ENCODE measurements at places on chromosomes 16 and 17.

- no peak for DNase-seq
These were observed 28.9 kb upstream of the CMIP start for GRCh38 chr16:81415751-81416150.

DNA sequence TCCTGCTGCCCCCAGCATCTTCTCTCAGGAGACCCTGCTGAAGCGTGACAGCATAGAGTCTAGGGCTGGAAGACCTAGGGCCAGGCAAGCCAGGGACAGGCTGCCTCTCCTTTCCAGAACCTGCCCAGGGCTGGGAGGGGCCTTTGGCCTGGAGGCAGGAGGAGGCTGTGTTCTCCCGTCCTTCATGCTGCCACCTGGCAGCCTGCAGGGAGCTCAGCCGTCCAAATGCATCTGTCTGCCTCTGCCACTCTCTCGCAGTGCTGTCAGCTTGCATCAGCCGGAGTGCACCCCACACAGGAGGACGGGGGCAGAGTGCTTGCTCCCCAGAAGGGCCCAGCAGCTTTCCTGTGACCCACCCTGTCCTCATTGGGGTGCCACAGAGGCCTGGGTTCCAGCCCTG, 31.3 kb downstream of the ARHGAP23 start:
- no peak for DNase-seq

- no peak for DNase-seq
These were observed 2.0 kb upstream of the DEF8 start for GRCh38 chr16:89946515-89946914.

DNA sequence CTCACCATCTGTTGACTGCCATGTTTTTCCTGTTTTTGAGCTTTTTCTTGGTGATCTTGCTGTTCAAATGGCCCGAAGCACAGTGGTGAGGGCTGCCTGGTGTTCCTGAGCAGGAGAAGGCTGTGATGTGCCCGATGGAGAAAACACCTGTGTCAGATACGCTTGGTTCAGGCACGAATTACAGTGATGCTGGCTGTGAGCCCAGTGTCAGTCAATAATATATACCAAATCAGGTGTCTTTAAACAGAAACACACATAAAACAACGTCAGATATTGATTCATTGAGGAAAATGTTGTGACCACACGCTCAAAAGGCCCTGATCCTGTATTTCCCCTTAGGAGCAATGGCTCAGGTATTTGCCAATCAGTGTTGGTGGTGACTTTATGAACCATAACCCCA, 111.7 kb downstream of the SDR42E1 start:
- no peak for DNase-seq

DNA sequence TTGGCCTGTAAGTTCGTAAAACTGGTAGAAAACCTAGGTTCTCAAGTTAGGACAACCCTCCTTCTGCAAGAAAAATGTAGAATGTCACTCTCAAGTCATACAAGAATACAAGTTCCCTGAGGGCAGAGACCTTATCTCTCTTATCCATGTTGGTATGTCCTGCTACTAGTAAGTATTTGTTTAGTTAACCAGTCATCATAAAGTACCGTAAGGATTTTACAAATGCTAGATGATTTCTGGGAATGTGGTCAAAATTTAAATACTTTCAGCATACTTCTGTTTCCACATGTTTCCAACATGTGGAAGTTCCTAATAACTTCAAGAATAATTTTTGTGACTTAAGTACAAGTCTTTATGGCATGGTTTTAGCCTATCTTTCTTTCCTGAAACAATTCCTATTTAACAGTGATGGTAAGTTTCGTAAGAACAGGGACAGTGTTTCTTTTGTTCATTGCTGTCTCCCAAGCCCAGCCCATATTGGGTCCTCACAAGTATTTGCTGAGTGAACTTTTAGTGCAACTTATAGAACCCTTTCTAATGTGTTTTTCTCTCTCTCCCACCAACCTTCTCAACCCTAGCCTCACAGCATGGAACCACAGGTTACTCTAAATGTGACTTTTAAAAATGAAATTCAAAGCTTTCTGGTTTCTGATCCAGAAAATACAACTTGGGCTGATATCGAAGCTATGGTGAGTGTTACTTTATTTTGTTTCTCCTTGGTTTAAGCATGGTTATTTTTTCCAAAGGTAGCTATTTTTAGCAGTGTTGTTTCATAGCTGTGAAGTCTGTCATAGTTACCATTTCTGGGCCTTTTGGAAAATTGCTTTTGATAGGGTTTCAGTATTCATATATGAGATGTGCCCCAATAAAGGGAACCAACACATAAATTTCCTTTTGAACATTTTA, 4.5 kb downstream of the NBR1 start:
- DNase-seq: no peak

- DNase-seq: peak; percentile 21
These were observed 7.1 kb upstream of the GJC1 start for GRCh38 chr17:44837196-44837595.

DNA sequence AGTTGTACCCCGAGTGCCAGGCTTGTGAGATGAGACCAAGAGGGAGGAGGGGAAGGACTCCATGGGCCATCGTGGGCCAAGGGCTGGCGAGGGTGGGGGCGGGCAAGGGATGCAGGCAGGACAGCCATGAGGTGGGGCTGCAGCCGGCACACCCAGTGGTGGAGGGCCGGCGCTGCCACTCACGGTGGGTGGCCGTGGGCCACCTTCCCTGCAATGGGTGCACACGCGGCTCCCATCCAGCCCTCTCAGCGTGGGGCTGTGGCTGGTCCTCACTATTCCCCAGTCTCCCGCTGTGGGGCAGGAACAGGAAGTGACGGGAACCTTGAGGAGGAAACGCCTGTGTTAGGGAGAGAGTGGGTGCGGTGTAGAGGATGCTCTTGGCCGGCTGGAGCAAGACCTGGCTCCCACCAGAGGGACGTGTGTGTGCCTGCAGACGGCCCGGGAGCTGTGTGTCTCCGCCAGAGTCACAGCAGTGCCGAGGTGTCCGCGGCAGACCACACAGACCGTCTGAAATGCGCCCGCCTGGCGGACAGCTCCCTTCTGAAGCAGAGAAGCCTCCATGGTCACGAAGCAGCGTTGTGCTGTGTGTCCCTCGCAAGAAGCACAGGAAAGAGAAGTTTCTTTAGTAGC, 23.6 kb downstream of the CIBAR2 start:
- peak; percentile 24 for DNase-seq

DNA sequence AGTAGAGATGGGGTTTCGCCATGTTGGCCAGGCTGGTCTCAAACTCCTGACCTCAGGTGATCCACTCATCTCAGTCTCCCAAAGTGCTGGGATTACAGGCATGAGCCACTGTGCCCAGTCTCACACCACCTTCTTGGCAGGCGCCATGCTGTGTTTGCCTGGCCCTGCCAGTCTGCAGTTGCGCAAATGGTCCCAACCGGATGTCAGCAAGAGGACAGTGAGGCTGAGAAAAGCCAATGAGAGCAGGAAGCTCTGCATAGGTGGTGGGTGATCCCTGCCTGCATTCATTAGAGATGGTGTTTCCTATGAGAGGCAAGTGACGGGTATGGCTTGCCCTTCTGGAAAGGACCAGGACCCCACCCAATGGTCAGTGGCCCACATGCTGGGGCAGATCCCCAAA, 59.3 kb downstream of the PECAM1 start:
- DNase-seq: no peak

DNA sequence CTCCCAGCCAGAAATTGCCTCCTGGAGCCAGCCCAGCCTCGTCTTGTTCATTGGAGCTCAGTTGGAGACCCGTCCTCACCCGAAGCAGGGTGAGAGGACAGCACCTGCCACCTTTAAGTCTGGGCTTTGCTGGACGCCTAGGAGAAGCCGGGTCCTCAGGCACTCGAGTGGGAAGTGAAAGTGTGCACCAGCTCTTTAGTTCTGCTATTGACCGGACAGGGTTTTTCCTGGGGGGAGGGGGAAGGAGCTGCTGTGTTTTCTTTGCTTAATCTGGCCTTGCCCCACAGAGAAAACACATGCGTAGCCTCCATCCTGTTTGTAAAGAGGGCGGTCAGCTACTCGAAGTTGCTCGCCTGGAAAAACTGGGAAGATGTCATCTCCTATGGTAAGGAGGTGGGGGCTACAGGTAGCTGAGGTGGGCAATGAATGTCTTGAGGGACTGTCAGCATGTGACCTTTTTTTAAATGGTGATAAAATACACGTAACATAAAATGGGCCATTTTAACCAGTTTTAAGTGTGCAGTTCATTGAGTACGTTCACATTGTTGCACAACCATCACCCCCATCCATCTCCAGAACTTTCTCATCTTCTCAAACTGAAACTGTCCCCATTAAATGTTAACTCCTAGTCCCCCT, 34.4 kb downstream of the CMIP start:
- DNase-seq: no peak

GRCh38 chr17:6254036-6254435, 180.9 kb downstream of the AIPL1 start:
- DNase-seq: no peak

DNA sequence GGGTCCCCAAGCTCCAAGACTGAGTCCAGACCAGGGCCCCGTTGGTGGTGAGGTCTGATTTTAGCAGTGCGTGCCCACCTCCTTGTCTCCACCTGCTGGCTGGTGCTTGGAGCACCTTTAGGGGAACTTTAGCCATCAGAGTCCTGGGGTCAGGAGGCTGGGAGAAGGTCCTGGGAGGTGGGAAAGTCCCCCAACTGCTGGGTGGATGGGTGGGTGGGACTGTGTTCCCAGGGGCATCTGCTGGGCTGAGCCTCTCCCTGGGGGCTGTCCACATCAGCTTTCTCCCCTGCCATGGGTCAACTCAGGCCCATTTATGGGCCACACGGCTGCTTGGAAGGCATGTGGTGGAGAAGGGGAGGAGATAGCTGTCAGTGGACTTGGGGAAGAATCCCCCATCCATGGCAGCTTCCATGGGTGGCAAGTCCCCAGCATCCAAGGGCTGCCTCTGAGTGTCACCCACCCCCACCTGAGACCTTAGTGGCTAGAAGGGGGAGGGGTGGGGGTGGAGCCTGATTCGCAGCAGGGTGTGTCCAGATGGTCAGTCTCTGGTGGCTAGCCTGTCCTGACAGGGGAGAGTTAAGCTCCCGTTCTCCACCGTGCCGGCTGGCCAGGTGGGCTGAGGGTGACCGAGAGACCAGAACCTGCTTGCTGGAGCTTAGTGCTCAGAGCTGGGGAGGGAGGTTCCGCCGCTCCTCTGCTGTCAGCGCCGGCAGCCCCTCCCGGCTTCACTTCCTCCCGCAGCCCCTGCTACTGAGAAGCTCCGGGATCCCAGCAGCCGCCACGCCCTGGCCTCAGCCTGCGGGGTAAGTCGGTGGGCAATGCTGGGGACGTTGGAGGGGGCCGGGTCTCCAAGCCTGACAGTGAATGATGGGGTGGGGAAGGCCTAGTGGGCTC, at the start of gene TRPV2:
Gene TRPV2, plus strand, starts transcription at position 541 of the 894 bp plus-strand sequence. CDS start 2,098 bp downstream, outside the sequence.
- DNase-seq: no peak

DNA sequence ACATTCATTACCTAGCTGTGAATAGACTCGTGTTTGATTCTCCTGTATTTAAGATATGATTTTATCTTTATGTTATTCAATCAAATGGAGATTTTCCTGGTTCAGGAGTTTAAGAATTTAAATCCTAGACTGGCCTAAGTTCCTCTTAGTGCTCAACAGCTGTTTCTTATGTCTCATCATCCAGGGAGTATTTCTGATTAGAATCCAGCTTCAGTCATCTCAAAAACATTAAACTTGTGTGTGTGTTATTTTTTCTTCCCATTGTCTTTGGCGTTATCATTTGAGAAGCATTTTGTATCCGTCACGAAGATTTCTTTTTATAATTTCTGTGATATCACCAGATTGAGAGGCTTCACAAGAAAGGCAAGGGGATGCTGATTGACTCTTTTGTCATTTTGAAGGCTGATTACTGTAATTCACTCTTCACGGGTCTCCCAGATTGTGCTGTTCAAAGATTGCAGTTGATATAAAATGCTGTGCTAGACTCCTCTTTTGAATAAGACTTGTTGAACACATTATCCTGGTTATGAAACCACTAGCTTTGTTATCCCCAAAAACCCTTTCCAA, 204.8 kb downstream of the CDH8 start:
- no peak for DNase-seq

- DNase-seq: no peak
These were observed 74.5 kb downstream of the ZNF423 start for GRCh38 chr16:49781401-49781800.

DNA sequence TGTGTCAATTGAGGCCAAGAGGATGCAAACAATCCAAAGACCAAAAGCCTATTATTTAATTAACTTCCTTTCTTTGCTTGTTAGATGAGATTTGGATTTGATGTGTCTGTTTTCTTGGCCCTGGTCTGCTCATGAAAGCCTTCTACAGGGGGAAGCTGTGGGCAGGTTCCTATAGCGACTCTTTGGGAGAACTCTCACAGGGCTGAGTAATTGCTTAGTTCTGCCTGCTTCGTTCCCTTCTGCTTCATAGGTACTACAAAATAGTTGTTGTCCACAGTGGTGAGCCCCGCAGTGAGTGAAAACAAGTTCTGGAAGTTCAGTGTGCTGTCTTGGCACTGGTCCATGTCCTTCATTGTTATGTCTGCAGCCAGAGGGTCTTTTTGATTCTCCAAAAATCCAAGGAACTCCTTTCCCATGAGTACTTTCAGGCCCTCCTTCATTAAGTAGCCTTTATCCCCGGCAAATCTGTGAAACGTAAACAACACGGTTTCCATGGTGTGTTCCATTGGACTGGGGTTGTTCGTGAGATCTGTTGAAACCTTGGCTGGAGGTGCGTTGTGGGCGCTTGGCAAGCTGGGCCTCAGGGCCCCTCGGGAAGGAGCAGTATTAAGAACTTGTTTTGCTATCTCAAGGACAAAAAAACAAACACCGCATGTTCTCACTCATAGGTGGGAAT, 30.0 kb upstream of the ANKRD40CL start:
- DNase-seq: no peak

DNA sequence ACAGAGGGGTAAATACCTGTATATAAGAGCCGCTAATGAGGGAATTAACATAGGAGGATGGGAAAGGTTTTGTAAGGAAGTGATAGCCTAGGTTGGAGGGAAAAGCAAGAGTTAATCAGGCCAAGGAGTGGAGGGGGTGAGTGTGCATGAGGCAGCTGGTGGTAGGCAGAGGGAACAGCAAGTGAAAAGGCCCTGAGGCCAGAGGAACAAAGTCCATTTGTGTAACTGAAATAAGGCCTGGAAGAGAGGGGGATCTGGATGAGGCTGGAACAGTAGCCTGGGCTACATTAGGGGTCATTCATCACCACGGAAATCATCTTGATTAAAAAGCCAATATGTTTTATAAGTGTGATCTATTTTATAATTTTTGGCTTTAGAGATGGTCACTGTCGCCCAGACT, 45.7 kb downstream of the FZD2 start:
- no peak for DNase-seq

DNA sequence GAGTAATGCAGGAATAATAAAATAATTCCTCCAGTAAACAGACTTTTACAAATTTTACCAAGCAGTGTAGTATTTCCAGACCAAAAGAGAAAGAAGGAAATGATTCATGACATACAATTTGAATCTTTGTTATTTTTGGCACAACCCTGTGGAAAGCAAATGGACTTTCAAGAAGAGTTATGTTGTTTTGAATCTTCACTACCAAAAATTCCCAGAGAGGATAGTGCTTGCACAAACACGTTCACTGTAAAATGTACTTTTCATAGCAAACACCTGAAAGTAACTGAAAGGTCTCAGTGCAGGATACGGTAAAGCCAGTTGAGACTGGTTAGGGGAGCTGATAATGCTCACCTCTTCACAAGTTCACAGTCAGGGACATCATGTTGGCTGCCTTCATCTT, 107.1 kb downstream of the USP22 start:
- peak; percentile 87 for DNase-seq

GRCh38 chr17:45127548-45128300, 4.6 kb downstream of the PLCD3 start:
- peak; percentile 62 for DNase-seq

- DNase-seq: no peak
These were observed 78.7 kb downstream of the ZDHHC7 start for GRCh38 chr16:84932681-84933080.
